Activated CD8-positive, alpha-beta memory T cell treated with anti-CD3 and anti-CD28 coated beads for 48 hours (primary cell): ENCODE measurements at places on chromosomes 7 and 10.

- no peak for DNase-seq
Measured at GRCh38 chr10:62121187-62121530, 147.5 kb downstream of the RTKN2 start.

DNA sequence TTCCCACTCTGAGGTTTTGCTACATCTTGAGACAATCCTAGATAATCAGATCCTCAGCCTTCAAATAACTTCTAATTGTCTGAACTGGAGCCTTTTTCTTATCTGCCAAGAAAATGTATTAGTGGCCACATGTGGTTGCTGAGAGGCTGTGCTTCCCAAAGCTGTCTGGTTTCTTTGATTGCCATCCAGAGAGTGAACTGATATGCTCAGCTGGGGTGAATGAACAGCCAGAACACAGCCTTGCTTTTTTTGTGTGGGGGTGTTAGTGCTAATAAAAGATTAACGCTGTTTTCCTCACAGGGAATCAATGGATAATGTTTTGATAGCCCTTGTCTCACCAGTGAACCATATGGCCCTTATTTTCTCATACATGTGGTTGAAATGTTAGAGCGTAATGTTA is 66.9 kb downstream of the BBS9 start:
- no peak for DNase-seq

GRCh38 chr7:78062214-78062613 is 263.6 kb downstream of the PHTF2 start:
- no peak for DNase-seq

- no peak for DNase-seq
Measured at GRCh38 chr10:45136256-45136655, 135.5 kb downstream of the ZNF22 start.

DNA sequence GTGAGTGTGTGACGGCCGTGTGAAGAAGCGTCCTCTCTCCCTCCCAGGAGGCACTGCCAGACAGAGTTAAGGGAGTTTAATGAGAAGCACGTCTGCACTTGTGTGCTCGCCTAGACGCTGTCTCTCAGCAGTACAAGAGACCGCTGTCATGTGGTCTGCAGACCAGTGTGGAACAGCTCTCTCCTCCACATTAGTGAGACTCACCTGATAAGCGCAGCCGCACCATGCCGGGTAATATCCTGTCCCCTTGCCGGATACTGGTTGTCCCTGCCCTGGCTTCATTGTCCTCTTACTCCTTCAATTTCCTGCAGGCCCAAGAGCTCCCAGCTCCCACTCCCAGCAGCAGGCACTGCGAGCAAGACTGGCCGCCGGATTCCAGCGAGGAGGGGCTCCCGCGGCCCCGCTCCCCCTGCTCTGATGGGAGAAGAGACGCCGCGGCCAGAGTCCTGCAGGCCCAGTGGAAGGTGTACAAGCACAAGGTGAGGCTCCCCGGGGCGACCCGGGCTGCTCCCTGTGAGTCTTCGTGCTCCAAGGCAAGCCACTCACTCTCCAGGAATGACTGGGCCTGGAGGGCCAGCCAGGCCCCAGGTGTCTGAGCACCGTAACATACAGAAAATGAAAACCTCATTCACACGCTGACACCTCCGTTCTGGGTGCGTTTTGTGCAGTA is 33.5 kb upstream of the TTYH3 start:
- DNase-seq, result no peak

- no peak for DNase-seq
Measured at GRCh38 chr10:112880633-112881530, 69.2 kb upstream of the TCF7L2 start.

DNA sequence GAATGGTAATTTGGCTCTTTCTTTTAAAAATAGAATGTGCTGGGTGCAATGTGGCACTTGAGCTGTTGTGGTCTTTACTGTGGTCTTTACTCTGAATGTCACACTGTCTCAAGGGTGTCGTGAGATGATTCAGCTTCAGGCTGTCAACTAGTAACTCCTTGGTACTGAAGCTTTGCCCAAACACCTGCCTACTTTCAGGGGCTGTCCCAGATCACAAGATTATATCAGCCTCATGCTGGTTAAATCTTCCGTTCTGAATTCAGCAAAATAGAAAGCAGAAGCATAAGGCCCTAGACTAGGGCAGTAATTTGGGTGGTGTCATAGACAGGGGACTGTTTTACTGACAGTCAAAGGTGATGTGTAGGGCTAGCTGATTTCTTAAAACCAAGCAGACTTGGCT is 110.9 kb downstream of the BAMBI start:
- no peak for DNase-seq

GRCh38 chr10:101403161-101403560 is 49.2 kb downstream of the BTRC start:
- DNase-seq, result no peak

GRCh38 chr7:139597028-139597427 is 73.5 kb downstream of the CLEC2L start:
- no peak for DNase-seq

GRCh38 chr10:89963451-89964102 is 262.2 kb downstream of the KIF20B start:
- DNase-seq, result no peak

DNA sequence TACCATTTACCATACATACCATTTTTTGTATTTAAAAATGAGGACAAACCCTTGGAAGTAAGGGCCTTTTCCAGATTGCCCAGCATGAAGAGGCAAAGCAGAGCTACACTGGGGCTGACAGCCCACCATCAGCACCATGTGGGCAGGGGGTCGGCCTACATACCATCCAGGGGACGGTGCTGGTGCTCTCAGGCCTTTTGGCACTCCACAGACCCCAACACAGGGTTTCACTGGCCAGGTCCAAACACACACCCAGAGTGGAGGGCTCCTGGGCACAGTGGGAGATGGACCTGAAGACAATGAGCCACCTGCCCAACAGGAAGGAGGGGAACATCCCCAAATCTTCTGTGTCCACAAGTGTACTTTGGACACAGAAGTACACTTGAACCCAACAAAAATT is 69.2 kb upstream of the CAMK2B start:
- no peak for DNase-seq

GRCh38 chr7:84841809-84842208 is 345.0 kb downstream of the SEMA3D start:
- DNase-seq, result no peak

DNA sequence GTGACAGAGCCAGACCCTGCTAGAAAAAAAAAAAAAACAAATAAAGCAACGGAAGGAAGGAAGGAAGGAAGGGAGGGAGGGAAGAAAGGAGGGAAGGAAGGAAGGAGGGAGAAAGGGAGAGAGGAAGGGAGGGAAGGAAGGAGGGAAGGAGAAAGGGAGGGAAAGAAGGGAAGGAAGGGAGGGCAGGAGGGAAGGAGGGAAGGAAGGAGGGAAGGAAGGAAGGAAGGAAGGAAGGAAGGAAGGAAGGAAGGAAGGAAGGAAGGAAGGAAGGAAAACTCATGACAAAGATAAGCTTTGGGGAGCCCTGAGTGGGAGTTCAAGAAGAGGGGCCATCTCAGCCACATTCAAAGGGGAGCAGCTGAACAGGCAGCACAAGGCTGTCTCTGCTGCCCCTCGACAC is 124.7 kb upstream of the MGMT start:
- no peak for DNase-seq

- no peak for DNase-seq
Measured at GRCh38 chr10:94500063-94500462, 45.5 kb upstream of the HELLS start.

GRCh38 chr7:44882899-44883298 is 2.4 kb downstream of the PURB start:
- DNase-seq, result no peak

GRCh38 chr10:84997870-84998269 is 669.5 kb downstream of the CCSER2 start:
- DNase-seq, result no peak

- no peak for DNase-seq
Measured at GRCh38 chr10:44618910-44619309, 234.0 kb upstream of the CXCL12 start.

DNA sequence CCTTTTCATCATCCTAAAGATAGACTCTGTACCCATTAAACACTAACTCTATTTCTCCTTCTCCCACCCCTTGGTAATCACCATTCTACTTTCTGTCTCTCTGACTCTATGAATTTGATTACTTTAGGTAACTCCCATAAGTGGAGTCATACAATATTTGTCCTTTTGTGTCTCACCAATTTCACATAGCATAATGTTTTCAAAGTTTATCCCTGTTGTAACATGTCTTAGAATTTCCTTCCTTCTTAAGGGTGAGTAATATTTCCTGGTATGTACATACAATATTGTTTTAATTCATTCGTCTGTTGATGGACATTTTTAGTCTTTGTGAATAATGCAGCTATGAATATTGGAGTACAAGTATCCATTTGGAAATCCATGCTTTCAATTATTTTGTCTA is 50.9 kb upstream of the CDCA7L start:
- no peak for DNase-seq

- DNase-seq, result no peak
Measured at GRCh38 chr10:48838834-48839233, 100.8 kb downstream of the LRRC18 start.

- DNase-seq, result no peak
Measured at GRCh38 chr7:114087653-114088469, 169.1 kb upstream of the PPP1R3A start.

- DNase-seq, result no peak
Measured at GRCh38 chr10:17175551-17175950, 25.9 kb downstream of the TRDMT1 start.

DNA sequence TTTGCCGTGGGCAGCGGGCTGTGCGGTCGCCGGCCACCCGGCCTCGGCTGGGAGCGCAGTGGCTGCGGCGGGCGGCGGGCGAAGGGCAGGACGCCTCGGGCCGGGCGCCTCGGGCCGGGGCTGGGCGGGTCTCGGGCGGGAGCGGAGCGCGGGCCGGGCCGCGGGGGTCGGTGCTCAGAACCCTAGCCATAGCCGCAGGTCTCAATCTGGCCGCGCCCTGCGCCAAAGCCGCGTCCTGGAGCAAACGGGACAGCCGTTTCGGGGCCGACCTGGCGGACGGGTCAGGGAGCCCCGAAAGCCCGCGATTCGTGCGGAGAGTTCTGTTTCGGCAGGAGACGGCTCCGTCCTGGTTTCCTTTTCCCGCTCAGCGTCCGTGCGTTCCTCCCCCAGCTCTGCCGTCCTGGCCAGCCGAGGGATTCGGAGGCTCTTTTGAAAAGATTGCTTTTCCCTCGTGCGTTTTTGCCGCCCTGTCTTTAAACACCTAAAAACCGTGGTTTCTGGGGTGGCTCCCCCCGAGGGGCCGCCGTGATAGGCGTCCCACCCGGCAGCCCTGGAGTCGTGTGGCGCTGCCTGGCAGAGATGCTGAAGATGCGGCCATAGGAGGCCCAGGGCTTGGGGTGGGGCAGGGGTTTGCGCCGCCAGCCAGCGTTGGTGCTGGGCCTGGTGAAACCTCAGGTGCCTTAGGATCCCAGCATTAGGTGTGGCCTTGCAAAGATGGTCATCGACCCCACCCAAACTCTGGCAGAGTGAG is 727 bp downstream of the RET start:
- no peak for DNase-seq

- no peak for DNase-seq
Measured at GRCh38 chr10:122624546-122624945, 64.0 kb downstream of the DMBT1 start.

DNA sequence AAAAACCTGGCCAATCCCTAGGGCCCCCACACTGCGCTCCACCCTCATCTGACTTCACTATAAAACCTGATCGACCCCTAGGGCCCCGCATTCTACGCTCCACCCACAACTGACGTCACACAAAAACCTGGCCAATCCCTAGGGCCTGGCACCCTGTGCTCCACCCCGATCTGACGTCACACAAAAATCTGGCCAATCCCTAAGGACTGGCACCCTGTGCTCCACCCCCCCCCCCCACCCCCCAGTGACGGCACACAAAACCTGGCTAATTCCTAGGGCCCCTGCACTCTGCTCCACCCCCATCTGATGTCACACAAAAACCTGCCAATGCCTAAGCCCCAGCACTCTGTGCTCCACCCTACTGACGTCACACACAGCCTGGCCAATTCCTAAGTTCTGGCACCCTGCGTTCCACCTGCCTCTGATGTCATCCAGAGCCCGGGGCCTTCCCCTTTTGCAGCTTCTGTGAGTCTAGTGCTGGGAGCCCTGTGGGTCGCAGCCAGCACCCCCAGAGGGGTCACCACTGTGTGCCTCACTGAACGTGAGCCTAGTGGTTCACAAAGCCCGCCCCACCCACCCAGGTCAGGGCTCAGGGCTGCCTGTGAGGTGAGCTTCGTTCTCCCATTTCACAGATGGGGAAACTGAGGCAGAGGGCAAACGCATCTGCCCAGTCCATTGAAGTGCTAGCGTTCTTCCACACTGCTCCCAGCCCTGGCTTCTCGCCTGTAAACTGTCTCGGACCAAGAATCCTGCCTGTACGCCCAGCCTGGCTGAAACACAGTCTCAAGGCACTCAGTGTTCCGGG is 40.6 kb downstream of the MICALL2 start:
- DNase-seq, result no peak

DNA sequence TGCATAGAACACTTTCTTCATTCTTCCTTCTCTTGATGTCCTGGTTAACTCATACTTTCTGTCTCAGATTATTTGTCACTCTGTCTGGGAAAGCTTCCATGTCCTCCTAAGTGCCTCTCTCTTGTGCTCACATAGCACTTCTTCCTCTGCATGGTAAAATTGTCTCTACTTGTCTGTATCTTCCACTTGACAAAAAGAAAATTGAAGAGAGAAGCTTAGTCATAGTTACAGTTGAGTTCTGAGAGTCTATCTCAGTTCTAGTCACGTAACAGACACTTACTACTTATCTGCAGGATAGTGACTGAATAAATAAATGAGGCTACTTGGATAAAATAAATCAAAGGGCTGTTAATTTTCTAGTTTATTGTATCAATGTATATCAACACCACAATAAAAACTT is 458.1 kb downstream of the HTR7 start:
- no peak for DNase-seq

DNA sequence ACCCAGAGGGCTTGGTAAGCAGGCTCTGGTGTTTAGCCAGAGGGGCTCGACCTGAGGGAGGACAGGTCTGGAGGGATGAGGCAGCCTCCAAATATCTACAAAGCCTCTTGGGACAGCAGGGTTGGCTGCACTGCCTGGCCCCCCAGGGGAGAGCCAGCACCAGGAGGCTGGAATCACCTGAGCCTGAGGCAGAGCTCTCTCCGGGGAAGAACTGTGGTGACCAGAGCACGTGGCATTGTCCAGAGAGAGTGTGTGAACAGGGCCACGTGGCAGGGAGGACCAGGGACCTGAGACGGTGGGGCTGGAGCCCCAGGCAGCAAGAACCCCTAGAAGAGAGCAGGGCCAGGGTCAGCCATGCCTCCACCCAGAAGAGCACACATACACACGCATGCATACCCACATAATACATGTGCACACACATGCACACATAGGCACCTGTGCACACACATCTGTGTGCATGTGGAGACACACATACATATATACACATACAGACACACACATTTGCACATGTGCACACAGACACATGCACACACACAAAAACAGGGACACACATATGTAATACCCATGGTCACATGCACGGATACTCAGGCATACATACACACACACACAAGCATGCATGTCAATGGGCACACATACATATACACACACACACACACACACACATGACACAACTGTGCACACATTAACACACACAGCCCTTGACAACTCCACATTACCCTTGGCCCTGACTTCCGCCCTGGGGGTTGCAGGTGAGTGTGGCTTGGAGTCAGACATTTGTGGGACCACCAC is 94.9 kb downstream of the MYL10 start:
- no peak for DNase-seq

GRCh38 chr10:121248266-121248665 is 350.0 kb downstream of the FGFR2 start:
- no peak for DNase-seq

GRCh38 chr10:22593026-22593425 is 121.4 kb downstream of the PIP4K2A start:
- no peak for DNase-seq
